ENCODE measurements at places on chromosomes 12 and 14. TPM values are rescaled to one million over a fixed set of nuclear protein-coding genes. Genes with fewer than 3 reads are reported as not detected.

Gene POTEM
- not detected for total RNA-seq

DNA sequence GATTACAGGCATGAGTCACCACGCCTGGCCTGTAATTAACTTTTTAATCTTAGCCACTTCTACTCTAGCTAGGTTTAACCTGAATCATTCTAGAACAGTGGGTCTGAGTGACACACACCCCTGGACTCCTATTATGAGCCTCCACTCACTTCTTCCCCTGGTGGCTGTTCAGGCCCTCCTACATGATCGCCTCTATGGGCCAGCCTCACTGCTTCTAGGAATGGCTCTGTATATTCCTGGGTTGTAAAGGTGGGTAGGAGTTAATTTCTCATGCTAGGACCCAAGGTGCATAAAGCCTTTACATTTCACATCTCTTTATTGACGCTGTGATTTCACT, 8.0 kb upstream of the RNU6-8 start:
- DNase-seq = no peak

- no peak for DNase-seq
Observed at GRCh38 chr12:111238075-111238734, 130.7 kb downstream of the PHETA1 start.

Gene PSMC1
- 291 TPM for total RNA-seq

- no peak for DNase-seq
Observed at GRCh38 chr12:7444076-7444475, at the start of gene CD163L1. TSS of gene CD163L1 (minus strand) at chr12:7444153. CDS start at chr12:7444127, 26 bp downstream.

Gene IFNG-AS1
- not detected for total RNA-seq

DNA sequence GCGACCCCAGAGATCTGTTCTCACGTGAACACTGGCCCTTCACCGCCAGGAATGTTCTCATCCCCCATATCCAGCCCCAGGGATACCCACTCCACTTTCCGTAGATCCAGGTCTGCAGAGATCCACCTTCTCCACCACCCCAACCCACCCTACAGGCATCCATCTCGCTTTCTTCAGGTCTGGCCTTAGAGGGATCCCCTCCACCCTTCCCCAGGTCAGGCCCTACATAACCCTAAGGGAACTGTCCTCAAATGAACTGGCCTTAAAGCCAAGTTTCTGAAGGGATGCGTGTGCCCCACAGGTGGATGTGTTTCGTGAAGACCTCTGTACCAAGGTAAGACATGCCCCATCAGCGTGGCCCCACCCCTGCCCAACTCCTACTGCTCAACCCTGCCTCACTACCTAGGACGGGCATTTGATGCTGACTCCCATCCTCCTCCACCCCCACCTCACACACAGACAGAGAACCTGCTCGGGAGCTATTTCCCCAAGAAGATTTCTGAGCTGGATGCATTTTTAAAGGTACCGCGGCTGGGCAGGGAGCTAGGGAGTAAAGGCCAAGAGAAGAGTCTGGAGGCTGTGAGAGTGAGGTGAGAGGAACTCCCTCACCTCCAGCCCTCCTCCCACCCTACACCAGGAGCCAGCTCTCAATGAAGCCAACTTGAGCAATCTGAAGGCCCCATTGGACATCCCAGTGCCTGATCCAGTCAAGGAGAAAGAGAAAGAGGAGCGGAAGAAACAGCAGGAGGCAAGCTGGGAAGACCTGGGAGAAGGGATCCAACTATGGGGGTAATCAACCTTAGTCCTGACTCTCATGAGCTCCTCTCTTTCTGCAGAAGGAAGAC, 912 bp downstream of the PSME1 start:
- no peak for DNase-seq

Gene SERPINA12
- total RNA-seq = not detected

- no peak for DNase-seq
Observed at GRCh38 chr14:60532442-60532841, 23.5 kb downstream of the SIX6 start.

DNA sequence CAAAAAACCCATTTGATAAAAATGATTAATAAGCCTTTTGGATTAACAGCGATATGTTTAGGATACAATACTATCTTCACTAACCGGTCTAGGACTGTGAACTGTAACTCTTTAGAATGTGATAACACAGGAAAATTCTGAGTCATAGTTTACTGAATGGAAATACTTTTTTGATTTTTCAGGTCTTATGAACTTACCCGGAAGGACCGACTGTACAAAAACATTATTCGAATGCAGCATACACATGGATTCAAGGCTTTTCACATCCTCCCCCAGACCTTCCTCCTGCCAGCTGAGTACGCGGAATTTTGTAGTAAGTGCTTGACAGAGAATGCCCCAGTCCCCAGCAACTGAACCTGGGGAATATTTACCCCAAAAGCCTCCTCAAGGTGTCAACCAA, 29.0 kb downstream of the TTLL5 start:
- DNase-seq = no peak

DNA sequence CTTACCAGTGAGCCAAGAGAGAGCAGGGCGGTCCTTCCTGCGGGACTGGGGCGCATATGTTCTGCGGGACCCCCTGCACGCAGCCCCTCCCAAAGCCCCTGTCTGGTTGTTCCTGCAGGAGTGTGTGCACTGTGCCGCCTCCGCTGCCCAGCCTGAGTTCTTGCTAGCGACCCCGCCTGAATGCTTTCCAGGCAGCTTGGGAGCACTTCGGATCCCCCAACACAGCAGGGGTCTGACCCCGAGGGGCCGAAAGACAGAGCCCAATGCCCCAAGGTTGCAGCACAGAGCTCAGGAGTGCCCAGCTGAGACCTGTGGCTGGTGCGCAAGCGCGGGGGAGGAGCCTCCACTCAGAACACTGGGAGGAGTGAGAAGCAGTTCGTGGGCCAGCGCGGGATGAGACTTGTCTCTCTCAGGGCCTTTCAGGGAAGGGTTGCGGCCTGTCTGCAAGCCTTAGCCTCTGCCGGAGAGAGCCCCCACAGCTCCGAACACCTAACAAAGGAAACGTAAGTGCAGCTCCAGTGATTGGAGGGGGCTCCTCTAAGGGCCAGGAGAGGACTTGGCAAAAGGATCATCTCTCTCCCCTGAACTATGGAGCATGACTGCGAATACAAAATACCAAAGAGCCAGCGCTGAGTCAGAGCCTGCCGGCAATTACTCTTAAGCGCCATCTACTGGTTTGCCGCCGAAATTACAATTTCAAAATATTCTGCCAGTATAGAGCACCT, 50.5 kb downstream of the GTF2A1 start:
- peak; percentile 88 for DNase-seq

Gene KRT82
- not detected for total RNA-seq

DNA sequence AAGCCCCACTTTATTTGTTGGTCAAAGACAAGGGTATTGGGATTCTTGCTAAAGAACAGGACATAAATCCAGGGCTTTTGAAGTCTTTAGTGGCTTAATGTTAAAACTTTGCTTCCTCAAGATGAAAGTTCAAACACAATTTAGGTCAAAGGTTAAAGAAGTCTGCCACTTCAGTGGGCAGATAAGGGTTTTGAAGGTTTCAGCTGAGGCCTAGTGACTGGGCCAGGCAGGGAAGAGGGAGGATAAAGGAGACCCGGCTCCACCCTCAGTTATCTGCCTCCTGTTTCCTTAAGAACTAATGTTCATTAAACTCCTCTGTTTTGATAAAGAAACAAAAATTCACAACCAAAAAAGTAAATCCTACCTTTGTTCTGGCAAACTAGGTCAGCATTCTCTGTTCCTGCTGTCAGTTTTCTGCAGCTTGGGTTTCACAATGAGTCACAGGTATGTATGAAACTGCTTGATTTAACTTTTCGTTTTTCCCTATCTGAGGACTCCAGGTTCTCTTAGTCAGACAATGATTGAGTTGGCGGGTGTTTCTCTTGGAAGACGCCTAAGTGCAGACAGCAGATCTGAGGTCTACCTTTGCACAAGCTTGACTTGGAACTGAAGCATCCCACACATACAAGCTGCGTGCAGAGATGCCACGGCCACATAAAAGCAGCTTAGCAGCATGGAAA, 208.3 kb downstream of the EXOC5 start:
- DNase-seq = no peak
